Spleen (tissue), 13 donors: ENCODE measurements at places on chromosomes 7 and 10. TPM values are rescaled to one million over a fixed set of nuclear protein-coding genes. Genes with fewer than 3 reads are reported as not detected.
A peak's percentile ranks its signal among the peaks of the same experiment; 100 is the strongest.

TNS3 gene
- 170 TPM for total RNA-seq

EPHA1 gene
- 3.8 TPM for total RNA-seq

SYPL1 gene
- total RNA-seq = 72.8 TPM

PDZD7 gene
- total RNA-seq = 2.3 TPM

DNA sequence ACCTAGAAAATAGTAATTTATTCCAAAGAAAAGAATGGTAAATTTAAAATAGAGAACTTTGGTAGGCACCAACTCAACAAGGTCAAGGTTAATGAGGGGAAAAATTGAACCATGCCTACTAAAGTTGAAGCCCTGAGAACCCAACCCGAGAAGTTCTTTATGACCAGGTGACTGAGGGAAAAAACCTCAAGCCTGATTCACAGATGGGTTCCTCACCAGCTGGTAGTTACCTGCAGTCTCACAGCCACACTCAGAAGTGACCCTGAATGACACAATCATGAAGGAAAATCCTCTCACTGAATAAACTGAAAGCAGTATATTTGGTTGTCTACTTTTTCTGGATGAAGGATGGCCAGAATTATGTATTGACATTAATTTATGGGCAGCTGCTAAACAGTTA lies 7.0 kb downstream of the C10orf67 start:
- H3K27ac ChIP-seq = no peak overlapping the region
- DNase-seq = no peak
- H3K4me1 ChIP-seq = no peaks in the 10 kb centered on the region
- H3K27me3 ChIP-seq = no peaks in the 10 kb centered on the region
- H3K36me3 ChIP-seq = no peaks in the 10 kb centered on the region
- H3K4me3 ChIP-seq = no peak overlapping the region

DNA sequence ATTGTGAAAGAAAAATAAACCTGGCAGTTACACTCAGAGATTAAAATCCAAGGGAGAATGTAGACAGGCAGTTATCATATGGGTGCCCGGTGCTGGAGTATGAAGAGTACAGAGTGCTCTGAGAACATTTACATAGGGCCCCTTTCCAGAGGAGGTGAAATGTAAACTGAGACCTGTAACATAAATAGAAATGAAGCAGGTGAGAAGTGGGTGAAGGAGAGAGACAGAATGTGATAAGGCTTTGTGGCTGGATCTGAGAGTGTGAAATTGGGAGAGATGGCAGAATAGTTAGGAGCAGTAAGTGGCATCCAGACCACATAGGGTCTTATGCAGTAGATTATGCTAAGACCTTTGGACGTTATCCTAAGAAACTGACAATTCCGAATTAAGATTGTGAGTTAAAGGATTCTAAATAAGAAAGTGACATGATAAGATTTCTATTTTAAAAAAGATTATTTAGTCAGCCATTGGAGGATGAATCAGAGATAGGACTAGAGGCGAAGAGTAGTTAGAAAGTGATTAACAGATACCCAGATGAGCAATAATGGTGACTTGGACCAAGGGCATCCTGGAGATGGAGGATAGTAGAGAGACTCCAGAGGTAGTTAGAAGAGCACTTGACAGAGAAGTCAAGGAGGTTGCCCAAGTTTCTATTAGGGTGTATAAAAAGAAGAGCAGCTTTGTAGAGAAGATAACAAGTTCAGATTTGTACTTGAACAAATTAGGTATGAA lies 36.7 kb downstream of the DNAH11 start:
- H3K27me3 ChIP-seq = no peaks in the 10 kb centered on the region
- H3K4me1 ChIP-seq = no peaks in the 10 kb centered on the region
- H3K36me3 ChIP-seq = no peaks in the 10 kb centered on the region
- no peak overlapping the region for H3K27ac ChIP-seq
- no peak overlapping the region for H3K4me3 ChIP-seq

DNA sequence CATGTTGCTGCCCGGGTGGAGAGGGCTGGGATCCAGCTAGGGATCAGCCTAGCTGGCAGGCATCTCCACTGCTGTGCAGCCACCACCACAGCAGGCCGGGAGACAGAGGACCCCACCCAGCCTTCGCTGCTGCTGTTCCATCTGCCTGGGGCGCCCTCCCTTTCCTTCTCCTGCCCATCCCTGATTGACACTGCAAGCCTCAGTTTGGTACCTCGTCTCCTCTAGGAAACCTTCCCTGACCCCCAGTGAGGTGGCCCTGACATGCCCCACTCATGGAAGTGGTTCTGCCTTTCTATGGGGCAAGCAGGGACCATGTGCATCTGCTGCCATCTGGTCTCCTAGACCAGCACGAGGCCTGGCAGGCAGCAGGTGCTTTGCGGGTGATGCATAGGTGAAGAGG lies 30.4 kb upstream of the DPYSL4 start:
- H3K36me3 ChIP-seq = no peaks in the 10 kb centered on the region
- H3K4me3 ChIP-seq = no peak overlapping the region
- no peaks in the 10 kb centered on the region for H3K27me3 ChIP-seq
- DNase-seq = peak; percentile 57
- no peaks in the 10 kb centered on the region for H3K4me1 ChIP-seq

DNA sequence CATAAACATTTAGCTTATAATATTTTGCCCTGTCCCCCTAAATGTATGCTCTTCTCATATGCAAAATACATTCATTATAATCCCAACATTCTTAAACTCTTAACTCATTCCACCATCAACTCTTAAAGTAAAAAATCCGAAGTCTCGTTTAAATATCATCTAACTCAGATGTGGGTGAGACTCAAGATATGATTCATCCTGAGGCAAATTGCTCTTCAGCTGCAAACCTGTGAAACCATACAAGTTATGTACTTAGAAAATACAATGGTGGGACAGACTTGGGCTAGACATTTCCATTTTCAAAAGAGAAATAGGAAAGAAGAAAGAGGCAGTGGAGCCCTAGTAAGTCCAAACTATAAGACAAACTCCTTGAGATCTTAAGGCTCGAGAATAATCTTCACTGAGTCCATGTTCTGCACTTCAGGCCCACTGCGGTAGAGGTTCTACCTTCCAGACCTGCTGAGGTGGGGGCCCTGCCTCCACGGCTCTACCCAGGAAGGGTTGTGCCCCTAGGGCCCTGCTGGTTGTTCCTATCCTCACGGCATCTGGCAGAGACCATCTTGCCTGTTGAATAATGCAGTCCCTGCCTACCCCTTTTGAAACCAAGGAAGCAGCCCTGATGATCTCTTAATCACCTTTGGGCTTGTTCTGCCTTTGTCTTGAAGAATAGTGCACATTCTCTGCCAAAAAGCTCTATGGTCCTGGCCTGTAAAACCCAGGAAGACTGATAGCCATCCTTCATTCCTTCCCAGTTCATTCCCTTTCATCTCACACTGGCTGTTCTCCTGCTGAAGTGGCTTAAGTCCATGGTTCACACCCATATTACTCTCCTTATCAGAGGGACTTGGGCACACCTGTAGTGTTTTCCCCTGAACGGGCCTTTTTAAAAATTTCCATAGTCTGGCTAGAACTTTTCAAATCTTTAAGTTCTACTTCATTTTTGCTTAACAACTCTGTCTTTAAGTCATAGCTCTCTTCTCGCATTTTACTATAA lies 37.3 kb downstream of the INPP5F start:
- H3K36me3 ChIP-seq = peaks cover 10% of the 10 kb centered on the region
- H3K4me3 ChIP-seq = no peak overlapping the region
- no peak overlapping the region for H3K27ac ChIP-seq
- peaks cover 9% of the 10 kb centered on the region for H3K4me1 ChIP-seq
- H3K27me3 ChIP-seq = no peaks in the 10 kb centered on the region
- DNase-seq = no peak

DNA sequence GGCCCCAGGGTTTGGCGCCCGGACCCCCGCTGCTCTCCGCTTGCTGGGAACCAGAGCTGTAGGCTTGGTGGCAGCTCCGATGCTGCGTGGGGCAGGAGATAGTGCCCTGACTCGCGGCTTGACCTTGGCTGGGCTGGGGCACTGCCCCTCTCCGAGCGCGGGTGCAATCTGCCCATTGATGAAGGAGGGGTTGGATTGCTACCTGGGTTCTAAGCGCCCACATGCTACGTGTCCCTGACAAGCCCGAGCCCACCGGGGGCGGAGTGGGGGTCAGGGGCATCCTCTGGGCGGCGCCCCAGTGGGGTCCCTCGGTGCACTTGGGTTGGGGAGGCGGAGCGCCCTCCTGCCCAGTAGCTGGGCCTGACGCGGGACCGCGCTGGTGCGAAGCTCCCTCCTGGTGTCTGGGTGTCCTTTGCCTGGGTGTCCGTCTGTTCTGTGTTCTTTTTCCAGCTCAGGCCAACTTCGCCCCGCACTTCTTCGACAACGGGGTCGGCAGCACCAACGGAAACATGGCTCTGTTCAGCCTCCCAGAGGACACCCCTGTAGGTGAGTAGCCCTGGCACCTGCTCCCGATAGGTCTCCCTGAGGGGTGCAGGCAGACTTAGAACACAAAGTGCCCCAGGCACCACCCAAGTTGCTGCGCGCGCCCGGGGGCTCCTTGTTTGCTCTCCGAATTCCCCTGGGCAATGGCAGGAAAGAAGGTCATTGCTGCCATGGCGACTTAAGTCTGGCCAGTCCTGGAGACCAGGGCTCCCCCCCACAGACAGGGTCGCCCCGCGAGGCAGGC lies 900 bp downstream of the CDHR1 start:
- H3K36me3 ChIP-seq = no peaks in the 10 kb centered on the region
- peak overlapping the region; percentile 38 for H3K4me3 ChIP-seq
- peak; percentile 80 for DNase-seq
- no peak overlapping the region for H3K27ac ChIP-seq
